ENCODE measurements at places on chromosomes 6 and 20. TPM values are rescaled to one million over a fixed set of nuclear protein-coding genes. Genes with fewer than 3 reads are reported as not detected.

The CGA gene
- not detected for polyA plus RNA-seq

The DACT2 gene
- not detected for polyA plus RNA-seq

The CCDC170 gene
- polyA plus RNA-seq = not detected

The PTPRA gene
- 15.6 TPM for polyA plus RNA-seq

The CLVS2 gene
- polyA plus RNA-seq = not detected

The HLA-DQA2 gene
- polyA plus RNA-seq = 12.5 TPM

The NTSR1 gene
- not detected for polyA plus RNA-seq

The HLA-G gene
- polyA plus RNA-seq = 2.9 TPM

The FOXC1 gene
- polyA plus RNA-seq = not detected

The SLC17A4 gene
- polyA plus RNA-seq = not detected

The SYNDIG1 gene
- not detected for polyA plus RNA-seq

The BPI gene
- not detected for polyA plus RNA-seq

The SYNGAP1 gene
- polyA plus RNA-seq = 0.73 TPM

The SLC17A9 gene
- 48.0 TPM for polyA plus RNA-seq

The SULF2 gene
- polyA plus RNA-seq = 2.5 TPM

The TRIM27 gene
- 59.3 TPM for polyA plus RNA-seq

The ULBP3 gene
- polyA plus RNA-seq = not detected

The ACTL10 gene
- polyA plus RNA-seq = 3.6 TPM

The GLYATL3 gene
- polyA plus RNA-seq = not detected

The RBM24 gene
- not detected for polyA plus RNA-seq

The OR2B2 gene
- not detected for polyA plus RNA-seq

The CCN6 gene
- polyA plus RNA-seq = 0.24 TPM

The MCM8 gene
- 3.8 TPM for polyA plus RNA-seq

The GINS1 gene
- 34.5 TPM for polyA plus RNA-seq

The TENT5A gene
- polyA plus RNA-seq = 0.72 TPM

The MYL9 gene
- polyA plus RNA-seq = 0.62 TPM

The SLC35A1 gene
- 17.3 TPM for polyA plus RNA-seq

The MEI4 gene
- polyA plus RNA-seq = not detected

The TMEM14B gene
- 299 TPM for polyA plus RNA-seq

The BICRAL gene
- polyA plus RNA-seq = 3.1 TPM

The NEDD9 gene
- 8.4 TPM for polyA plus RNA-seq

The TOP1 gene
- 58.3 TPM for polyA plus RNA-seq

The KCNQ2 gene
- not detected for polyA plus RNA-seq

The EDN3 gene
- polyA plus RNA-seq = not detected

The GSTA1 gene
- not detected for polyA plus RNA-seq

The AVP gene
- polyA plus RNA-seq = not detected

The FAM217A gene
- 0.09 TPM for polyA plus RNA-seq

The AGPAT4 gene
- polyA plus RNA-seq = 1.2 TPM

The TP53INP2 gene
- polyA plus RNA-seq = 1.4 TPM

The PNPLA1 gene
- polyA plus RNA-seq = not detected

The CD93 gene
- polyA plus RNA-seq = 0.32 TPM

The XKR7 gene
- not detected for polyA plus RNA-seq

The RAET1L gene
- polyA plus RNA-seq = not detected

The AGER gene
- 2.2 TPM for polyA plus RNA-seq

The TREM1 gene
- not detected for polyA plus RNA-seq

The CALHM5 gene
- polyA plus RNA-seq = not detected

The IL17F gene
- polyA plus RNA-seq = not detected

The WFDC12 gene
- not detected for polyA plus RNA-seq

The GPR63 gene
- 1.8 TPM for polyA plus RNA-seq

The CTSZ gene
- 8.0 TPM for polyA plus RNA-seq

The ADGRB3 gene
- polyA plus RNA-seq = not detected

The PAK5 gene
- not detected for polyA plus RNA-seq

The ANKEF1 gene
- 3.0 TPM for polyA plus RNA-seq

The TMEM200A gene
- 9.2 TPM for polyA plus RNA-seq

The CRNKL1 gene
- 26.1 TPM for polyA plus RNA-seq

The LY86 gene
- 191 TPM for polyA plus RNA-seq

The PPP1R3G gene
- polyA plus RNA-seq = 0.05 TPM

The MAP1LC3A gene
- 0.33 TPM for polyA plus RNA-seq

The DTNBP1 gene
- polyA plus RNA-seq = 28.0 TPM
